Central memory CD8-positive, alpha-beta T cell (primary cell): ENCODE measurements at places on chromosomes 6 and 20.

DNA sequence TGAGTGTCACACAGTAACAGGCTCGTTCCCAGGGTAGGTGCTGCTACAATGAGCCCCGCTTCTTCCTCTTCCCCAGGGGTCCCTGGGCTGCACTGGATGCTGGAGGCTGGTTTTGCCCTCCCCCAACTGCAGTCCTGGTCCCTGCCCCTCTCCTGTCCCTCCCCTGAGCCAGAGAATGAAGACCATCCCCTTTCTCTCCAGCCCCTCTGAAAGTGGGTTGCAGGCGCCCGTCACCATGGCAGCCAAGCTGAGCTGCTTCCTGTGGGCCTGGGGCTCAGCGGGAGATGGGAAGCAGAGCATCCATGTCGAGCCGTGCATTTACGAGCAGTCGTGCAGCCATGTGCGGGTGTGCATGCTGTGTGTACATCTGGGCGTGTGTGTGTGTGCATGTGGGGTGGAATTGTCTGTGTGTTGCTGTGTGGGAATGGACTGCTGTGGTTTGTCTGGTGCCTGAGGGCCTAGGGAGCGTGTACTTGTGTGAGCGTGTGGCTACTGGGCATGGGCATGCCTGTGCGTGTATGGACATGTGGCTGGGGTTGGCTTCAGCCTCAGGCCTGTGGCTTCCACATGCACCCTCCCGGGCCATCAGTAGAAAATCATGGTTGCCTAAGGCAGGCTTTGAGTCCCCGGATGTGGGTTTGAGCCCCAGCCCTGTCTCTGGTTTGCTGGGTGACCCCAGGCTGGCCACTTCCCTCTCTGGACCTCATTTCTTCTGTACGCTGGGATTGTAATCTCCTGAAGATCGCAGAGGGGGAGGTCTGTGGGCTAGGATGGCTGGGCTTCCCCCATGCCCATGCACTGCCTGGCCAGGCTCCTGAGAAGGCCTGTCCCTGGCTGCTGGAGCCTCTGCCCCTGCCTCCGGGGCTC lies 48.8 kb downstream of the SRC start:
- H3K27ac ChIP-seq = no peak overlapping the region
- H3K4me1 ChIP-seq = no peaks in the 10 kb centered on the region
- H3K4me3 ChIP-seq = no peak overlapping the region

GRCh38 chr6:143601504-143601903 lies 76.3 kb upstream of the PHACTR2 start:
- H3K36me3 ChIP-seq = peaks cover 2% of the 10 kb centered on the region
- no peak overlapping the region for H3K27ac ChIP-seq
- DNase-seq = no peak
- no peaks in the 10 kb centered on the region for H3K27me3 ChIP-seq
- peaks cover 51% of the 10 kb centered on the region for H3K4me1 ChIP-seq
- no peak overlapping the region for H3K4me3 ChIP-seq

GRCh38 chr6:139482287-139482686 lies 107.8 kb upstream of the CITED2 start:
- no peaks in the 10 kb centered on the region for H3K4me1 ChIP-seq
- no peak overlapping the region for H3K4me3 ChIP-seq
- no peaks in the 10 kb centered on the region for H3K36me3 ChIP-seq
- no peaks in the 10 kb centered on the region for H3K27me3 ChIP-seq
- no peak for DNase-seq

- peak overlapping the region; percentile 94 for H3K4me3 ChIP-seq
- DNase-seq = no peak
- H3K27me3 ChIP-seq = no peaks in the 10 kb centered on the region
- peak overlapping the region; percentile 97 for H3K27ac ChIP-seq
- peaks cover 27% of the 10 kb centered on the region for H3K4me1 ChIP-seq
- peaks cover 29% of the 10 kb centered on the region for H3K36me3 ChIP-seq
Observed at GRCh38 chr6:42745083-42745639, 742 bp downstream of the TBCC start.

DNA sequence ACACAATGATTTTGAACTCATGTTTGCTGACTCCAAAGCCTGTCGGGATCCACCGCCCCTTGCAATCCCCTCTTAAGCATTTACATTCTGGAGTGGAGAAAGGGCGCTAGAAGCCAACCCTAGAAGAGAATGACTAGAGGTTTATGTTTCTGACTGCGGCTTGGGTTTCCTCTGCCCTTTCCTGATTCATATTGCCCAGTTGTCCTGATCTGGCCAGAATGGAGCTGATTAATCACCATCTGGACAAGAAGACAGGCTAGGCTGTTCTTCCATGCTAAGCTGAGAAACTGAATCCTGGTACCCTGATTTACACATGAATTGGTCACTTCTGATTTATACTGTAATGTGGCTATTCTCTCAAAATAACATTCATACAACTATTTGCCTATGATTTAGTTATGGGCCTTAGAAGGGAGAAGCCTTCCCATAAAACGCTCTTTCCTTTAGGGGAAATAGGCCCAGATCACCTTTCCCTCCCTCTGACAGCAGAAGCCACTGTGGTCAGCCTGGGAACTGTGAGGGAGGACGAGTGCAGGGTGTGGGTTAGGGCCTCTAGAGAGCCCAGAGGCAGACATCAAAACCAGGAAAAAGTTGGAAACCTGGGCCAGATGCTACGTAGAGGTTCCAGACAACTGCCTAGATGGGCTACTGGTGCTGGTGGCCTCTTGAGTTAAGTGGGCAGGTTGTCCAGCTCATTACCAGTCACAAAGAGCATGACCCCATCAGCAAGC lies 199.2 kb upstream of the PRDM1 start:
- H3K27me3 ChIP-seq = no peaks in the 10 kb centered on the region
- no peaks in the 10 kb centered on the region for H3K4me1 ChIP-seq
- H3K36me3 ChIP-seq = no peaks in the 10 kb centered on the region
- H3K27ac ChIP-seq = no peak overlapping the region
- H3K4me3 ChIP-seq = no peak overlapping the region
- no peak for DNase-seq
